ENCODE measurements at places on chromosomes 12 and 14. TPM values are rescaled to one million over a fixed set of nuclear protein-coding genes. Genes with fewer than 3 reads are reported as not detected.

- DNase-seq: no peak
Observed at GRCh38 chr14:54739514-54739913, 163.1 kb downstream of the GCH1 start.

DNA sequence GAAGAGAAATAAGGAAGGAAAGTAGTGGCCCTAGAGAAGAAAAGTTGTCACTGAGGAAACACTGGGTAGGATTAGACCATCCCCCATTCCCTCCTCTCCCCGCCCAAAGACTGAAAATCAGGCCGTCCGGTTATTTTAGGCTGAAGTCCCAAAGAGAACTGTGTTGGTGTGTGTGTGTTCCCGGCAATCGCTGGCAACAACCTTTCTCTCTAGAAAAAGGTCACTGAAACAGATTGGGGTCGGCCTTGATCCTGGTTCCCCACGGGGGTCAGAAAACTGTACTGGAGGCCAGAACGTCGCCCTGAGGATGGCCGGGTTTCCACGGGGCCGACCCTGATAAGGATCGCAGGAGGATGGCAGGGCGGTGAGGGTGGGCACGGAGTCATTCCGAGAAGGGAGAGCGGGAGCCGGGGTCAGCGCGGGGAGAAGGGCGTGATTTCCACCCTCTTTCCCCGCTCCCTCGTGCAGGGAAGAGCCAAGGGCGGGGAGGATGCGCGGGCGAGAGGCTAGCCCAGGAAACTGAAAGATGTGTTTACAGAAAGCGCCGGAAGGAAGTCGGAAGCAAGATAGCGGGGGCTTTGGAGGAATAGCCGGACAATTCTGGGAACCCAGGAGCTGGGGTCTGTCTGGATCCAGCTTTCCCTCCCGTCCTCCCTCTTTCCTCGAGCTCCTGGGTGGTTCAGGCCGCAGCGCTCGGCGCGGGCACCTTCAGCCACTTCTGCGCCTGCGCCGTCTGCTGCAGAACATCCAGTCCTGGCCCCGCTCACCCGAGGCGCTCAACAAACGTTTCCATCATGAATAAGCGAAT lies 25.3 kb upstream of the SPTLC2 start:
- DNase-seq: peak; percentile 91

Gene ALDH1L2
- total RNA-seq: 1.3 TPM

Gene DAO
- total RNA-seq: not detected

DNA sequence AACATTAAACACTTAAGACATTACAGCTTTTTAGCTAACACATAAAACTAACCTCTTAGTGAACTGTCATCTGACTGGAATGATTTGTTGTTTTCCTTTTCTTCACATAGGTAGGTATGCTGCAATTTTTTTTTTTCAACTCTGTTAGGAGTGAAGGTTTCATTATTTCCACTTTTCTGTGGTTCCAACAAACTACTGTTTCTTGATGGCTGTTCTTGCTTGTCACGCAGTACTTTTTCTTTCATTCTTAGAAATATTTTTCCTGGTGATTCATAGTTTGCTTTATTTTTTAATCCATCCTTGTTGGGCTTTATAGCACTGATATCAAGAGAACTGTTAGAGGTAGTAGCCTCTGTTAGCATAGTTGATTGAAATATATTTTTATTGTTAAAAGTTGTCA lies 6.3 kb downstream of the MIS18BP1 start:
- DNase-seq: no peak

Gene CMKLR1
- 7.2 TPM for total RNA-seq

GRCh38 chr12:111842556-111843396 lies 748 bp downstream of the MAPKAPK5 start:
- no peak for DNase-seq

- no peak for DNase-seq
Observed at GRCh38 chr12:14784471-14784870, 18.8 kb downstream of the WBP11 start.

DNA sequence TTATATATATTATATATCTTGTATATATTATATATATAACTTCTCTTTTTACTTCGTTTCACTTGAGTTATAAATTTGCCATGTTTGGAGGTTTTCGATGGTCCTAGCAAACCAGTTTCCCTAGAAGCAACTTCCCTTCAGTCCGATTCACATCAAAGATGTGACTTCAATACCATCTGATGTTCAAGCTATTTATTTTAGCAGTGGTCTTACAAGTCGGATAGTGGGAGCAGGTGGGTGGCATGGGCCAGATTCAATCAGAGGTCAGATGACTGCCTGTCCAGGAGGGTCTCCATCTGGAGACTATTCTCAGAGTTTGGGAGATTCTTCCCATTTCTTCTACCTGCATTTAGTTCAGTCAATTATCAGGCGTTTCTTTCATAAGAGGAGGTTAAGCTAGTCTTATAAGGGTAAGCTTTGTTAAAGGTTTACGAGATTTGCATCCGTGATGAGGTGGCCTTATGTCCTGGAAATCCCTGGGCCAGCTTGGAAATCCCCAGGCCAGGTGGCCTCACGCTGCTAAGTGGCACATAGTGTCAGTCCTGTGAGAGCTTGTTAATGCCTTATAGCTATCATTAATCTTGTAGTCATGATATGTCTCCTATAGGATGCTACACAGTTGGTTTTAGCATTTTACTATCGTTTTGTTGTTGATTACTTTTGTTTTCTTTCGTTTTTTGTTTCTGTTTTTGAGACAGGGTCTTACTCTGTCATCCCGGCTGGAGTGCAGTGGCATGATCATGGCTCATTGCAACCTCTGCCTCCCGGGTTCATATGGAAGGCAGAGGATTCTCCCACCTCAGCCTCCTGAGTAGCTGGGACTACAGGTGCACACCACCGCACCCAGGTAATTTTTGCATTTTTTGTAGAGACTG lies 145.8 kb downstream of the BICD1 start:
- no peak for DNase-seq

Gene FAM90A1
- total RNA-seq: not detected

Gene FGF6
- total RNA-seq: not detected

DNA sequence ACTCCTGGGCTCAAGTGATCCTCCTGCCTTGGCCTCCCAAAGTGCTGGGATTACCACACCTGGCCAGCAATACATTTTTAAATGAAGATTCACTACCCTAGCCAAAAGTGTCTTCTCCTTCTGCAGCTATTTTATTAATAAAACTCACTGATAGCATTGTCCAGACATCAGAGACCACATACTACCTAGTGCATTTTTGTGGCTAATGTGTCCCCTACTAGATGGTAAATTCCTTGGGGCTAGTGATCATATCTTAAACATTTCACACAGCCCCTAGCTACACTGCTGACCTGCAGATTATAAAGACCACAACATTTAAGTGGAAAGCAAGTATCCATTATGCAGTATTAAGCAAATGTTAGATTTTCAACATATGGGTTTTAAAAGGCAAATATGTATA lies 17.0 kb downstream of the DTD2 start:
- DNase-seq: no peak

GRCh38 chr12:51475543-51475942 lies 50.9 kb downstream of the SLC4A8 start:
- no peak for DNase-seq

Gene PTPRB
- 34.6 TPM for total RNA-seq

Gene AKAP5
- total RNA-seq: 0.16 TPM

Gene PRB2
- total RNA-seq: not detected

- no peak for DNase-seq
Observed at GRCh38 chr14:30553311-30553989, 5.5 kb upstream of the G2E3 start.

DNA sequence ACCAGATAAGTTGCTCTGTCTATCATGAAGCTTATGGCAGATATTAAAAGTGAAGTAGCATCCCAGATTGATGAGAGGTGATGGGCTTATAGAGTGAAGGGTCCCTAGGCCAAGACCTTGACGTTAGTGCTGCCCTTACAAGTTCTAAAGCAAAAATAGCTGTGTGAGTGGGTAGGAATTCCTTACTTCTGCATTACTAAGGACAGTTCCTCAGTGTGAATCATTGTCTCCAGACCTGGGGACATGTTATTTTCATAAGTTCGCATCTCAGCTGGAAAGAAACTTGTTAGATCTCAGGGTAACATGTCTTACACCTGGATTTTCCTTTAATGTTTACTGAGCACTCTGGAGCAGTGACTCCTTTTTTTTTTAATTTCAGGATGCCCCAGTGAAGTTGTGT lies 28.7 kb downstream of the MAPKAPK5 start:
- DNase-seq: no peak

DNA sequence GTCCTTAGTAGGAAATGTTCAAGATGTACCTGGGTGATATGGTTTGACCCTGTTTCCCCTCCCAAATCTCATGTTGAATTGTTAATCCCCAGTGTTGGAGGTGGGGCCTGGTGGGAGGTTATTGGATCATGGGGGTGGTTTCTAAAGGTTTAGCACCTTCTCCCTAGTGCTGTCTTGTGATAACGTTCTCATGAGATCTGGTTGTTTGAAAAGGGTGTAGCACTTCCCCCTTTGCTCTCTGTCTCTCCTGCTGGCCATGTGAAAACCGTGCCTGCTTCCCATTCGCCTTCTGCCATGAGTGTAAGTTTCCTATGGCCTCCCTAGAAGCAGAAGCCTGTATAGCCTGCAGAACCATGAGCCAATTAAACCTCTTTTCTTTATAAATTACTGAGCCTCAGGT lies 353.0 kb upstream of the SFSWAP start:
- DNase-seq: no peak

Gene HELB
- 0.81 TPM for total RNA-seq

DNA sequence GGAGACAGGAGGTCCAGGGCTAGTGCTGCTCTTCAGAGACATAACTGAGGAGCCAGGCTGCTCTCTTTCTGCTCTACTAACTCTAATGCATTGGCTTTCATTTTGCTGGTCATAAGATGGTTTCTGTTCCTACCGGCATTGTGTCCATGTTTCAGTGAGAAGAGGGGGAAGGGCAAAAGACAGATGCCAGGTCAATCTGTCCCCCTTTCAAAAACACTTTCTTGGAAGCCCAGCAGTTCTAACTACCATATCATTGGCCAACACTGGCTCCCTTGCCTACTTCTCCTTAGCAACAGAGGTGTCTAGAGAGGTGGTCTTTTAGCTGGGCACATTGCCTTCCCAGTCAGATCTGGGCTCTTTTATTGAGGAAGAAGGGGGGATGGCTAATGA lies 63.9 kb downstream of the TGFB3 start:
- no peak for DNase-seq

DNA sequence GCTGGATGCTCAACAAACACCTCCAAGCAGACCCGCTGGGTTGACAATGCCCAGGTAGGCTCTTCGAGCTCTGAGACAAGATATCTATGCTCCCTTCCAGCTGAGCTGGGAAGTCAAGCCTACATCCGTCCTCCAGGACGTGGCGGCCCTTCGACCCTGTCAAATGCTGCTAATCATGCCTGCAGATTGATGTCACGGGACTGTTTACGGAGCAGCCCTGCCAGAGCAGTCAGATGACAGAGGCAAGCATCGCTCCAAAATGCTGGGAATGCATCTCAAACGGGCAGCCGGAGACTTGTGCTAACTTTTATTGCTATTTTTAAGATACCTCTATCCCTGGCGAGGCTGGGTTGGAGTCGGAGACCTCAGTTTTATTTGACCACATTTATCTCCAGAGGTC lies 139.2 kb downstream of the NTF3 start:
- no peak for DNase-seq

- DNase-seq: no peak
Observed at GRCh38 chr14:94021001-94021400, 5.1 kb upstream of the OTUB2 start.

DNA sequence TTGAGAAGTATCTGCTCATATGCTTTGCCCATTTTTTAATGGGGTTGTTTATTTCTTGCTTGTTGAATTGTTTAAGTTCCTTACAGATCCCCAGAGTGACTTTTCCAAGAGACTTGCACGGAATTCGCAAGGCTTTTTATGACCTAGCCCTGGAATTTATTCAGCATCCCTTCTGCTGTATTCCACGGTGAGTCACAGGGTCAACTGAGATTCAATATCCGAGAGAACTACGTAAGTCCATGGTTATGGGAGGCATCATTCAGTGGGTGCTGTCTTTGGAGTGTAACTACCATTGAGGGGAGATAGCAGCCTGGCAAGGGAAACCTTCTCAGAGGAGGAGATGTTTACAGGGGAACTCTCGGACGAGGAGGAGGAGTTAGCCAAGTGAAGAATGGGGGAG lies 20.9 kb upstream of the GPRC5A start:
- DNase-seq: no peak

DNA sequence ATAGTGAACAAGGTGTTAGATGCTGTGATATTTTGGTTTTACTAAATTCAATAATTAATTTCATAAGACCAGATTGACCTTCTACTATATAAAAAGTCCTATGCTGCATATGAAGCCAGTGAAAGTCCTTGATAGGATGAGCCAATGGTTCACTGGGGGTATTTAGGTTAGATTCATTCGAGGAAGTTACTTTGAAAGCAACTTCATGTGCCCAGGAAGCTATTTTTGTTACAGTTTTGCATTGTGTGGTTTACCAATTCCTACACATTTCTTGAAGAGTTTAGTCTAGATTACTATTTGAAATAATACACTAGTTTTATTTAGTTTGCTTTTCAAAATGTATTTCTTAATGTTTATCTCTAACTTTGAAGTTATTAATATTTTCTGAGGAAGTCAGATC lies 58.5 kb upstream of the RMST start:
- no peak for DNase-seq

Gene ACSS3
- 25.8 TPM for total RNA-seq

GRCh38 chr12:51625370-51625769 lies 34.3 kb downstream of the SCN8A start:
- DNase-seq: no peak

Gene TAMALIN
- 19.8 TPM for total RNA-seq

DNA sequence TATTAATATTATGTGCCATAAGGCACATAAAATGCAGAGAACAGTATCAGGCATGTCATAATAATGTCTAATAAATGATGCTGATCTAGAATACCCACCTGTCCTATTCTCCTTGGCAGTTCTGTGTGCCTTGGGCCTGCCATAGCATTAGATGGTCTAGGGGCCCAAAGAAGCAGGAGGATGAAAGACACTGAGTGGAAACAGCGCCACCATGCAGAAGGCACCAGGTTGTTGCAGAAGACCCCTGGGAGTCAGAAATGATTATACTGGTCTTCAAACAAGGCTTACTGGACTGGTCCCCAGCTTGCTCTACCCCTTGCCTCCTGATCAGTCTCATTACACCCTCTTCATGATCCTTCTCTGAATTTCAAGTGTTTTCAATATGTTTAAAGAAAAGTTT lies 353.3 kb downstream of the GRIN2B start:
- no peak for DNase-seq

DNA sequence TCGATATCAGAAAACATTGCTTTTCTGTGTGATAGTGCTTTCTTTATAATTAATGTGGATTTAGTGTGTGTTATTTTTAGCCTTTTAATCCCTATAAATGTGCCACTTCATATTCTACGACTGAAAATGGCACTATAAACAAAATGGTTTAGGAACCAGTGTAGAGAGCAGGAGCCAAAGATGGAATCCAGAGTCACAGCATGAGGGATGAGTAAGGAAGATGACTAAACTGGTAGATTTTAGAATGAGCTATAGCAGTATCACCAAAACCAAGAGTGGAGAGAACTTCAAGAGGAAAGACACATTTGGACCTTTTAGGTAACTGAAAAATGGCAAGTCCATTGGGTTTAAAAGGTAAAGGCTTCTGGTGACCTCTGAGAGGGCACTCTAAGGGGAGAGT lies 887.2 kb downstream of the NRXN3 start:
- no peak for DNase-seq

Measured in Right ventricle myocardium superior (tissue), 1 donor.